ENCODE measurements at places on chromosomes 13 and 19.

DNA sequence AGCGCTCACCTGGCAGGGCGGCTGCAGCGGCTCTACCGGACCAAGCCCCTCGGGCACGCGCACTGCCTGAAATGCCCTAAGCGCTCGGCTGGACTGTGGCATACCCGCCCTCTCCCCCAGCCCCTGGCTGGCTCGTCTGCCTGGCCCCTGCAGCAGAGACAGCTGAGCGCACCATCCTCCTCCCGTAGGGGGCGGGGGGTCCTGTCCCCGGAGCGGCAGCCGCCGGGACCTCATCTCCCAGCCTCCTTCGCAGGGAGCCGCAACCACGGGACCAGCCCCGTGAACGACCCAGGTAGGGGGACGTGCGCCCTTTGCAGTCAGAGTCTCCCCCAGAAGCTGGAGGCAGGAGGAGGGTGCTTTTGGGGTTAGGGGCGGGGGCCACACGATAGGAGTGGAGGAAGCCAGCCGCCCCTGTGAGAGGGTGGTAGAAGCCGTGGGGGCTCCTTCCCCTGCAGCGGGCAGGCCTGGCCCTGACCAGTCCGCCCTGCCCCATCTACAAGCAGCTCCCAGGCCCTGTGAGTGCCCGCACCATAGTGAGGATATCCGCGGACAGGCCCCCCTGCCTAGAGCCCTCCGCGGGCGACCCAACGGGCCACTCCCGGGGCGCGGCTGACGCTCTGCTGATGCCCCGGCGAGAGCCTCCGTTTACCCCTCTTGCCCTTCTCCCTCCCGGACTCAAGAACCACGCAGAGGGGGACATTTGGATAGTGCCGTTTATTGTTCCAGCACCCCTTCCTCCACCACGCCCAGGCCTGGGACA lies 34.2 kb downstream of the ZNF787 start:
- H3K27me3 ChIP-seq: no peaks in the 10 kb centered on the region
- H3K27ac ChIP-seq: no peak overlapping the region
- no peak overlapping the region for H3K4me3 ChIP-seq
- H3K36me3 ChIP-seq: no peaks in the 10 kb centered on the region
- DNase-seq: no peak

GRCh38 chr13:111908981-111909380 lies 158.0 kb upstream of the SOX1 start:
- H3K27ac ChIP-seq: no peak overlapping the region
- H3K4me3 ChIP-seq: no peak overlapping the region
- H3K27me3 ChIP-seq: no peaks in the 10 kb centered on the region
- no peaks in the 10 kb centered on the region for H3K4me1 ChIP-seq
- no peaks in the 10 kb centered on the region for H3K36me3 ChIP-seq
- no peak for DNase-seq

- H3K4me1 ChIP-seq: no peaks in the 10 kb centered on the region
- H3K27ac ChIP-seq: no peak overlapping the region
- H3K36me3 ChIP-seq: no peaks in the 10 kb centered on the region
- H3K4me3 ChIP-seq: no peak overlapping the region
- H3K27me3 ChIP-seq: no peaks in the 10 kb centered on the region
- no peak for DNase-seq
Observed at GRCh38 chr19:17909003-17909732, 23.6 kb upstream of the CCDC124 start.

DNA sequence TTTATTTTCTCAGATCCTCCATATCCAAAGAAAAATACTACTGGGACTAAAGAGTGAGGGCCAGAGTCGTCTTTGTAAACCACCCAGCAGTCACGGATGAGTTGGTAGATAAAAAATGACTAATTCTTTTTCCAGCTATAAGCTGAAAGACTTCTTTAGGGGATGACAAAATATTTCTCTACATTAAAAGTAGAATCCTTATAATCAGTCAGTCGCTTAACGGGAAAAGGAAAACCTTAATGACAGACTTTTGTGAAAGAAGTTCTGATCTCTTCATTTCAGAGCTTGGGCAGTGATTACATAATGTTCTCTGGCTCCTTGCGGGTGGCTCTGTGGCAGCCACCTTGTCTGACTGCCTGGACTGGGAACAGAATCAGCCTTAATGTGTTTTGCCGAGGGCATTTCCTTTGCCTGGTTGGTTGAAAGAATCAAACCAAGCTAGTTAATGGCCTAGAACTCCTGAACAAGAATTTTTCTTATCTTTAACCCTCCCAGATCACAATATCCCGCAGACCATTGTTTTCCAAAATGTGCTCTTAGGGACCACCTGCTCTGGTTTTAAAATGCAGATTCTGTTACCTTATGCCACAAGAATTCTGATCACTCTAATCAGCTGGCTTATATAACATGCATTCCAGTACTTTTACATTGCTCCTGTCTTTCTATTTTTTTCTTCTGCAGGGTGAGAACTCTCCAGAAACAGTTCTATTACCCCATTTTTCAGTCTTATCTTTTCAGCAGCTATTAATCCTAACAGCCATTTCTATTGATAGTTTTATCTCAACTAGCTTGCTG lies 2.5 kb downstream of the ITM2B start:
- no peak for DNase-seq
- H3K4me1 ChIP-seq: no peaks in the 10 kb centered on the region
- no peaks in the 10 kb centered on the region for H3K27me3 ChIP-seq
- H3K36me3 ChIP-seq: peaks cover 1% of the 10 kb centered on the region
- H3K27ac ChIP-seq: peak overlapping the region; percentile 99

- H3K4me1 ChIP-seq: no peaks in the 10 kb centered on the region
- H3K27me3 ChIP-seq: no peaks in the 10 kb centered on the region
- H3K27ac ChIP-seq: peak overlapping the region; percentile 97
- DNase-seq: peak; percentile 84
- H3K36me3 ChIP-seq: no peaks in the 10 kb centered on the region
Observed at GRCh38 chr19:32404933-32405430, 588 bp upstream of the DPY19L3 start.

DNA sequence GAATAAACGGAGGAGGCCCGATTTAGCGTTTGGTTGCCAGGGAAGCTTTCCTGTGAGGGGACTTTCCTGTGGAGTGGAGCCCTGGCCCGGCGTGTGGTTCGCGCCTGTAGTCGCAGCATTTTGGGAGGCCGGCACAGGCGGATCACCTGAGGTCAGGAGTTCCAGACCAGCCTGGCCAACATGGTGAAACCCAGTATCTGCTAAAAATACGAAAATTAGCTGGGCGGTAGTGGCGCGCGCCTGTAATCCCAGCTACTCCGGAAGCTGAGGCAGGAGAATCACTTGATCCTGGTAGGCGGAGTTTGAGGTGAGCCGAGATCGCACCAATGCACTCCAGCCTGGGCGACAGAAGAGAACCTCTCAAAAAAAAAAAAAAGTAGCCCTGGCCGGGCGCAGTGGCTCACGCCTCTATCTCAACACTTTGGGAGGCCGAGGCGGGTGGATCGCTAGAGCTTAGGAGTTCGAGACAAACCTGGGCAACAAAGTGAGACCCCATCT lies 6.9 kb downstream of the KANK3 start:
- H3K27ac ChIP-seq: no peak overlapping the region
- no peak for DNase-seq
- no peaks in the 10 kb centered on the region for H3K36me3 ChIP-seq
- peaks cover 5% of the 10 kb centered on the region for H3K4me1 ChIP-seq

- no peaks in the 10 kb centered on the region for H3K36me3 ChIP-seq
- H3K27ac ChIP-seq: no peak overlapping the region
- no peak for DNase-seq
- no peak overlapping the region for H3K4me3 ChIP-seq
Observed at GRCh38 chr13:66237411-66238062, 992.6 kb downstream of the PCDH9 start.

- H3K27me3 ChIP-seq: no peaks in the 10 kb centered on the region
- peak; percentile 80 for DNase-seq
- H3K4me3 ChIP-seq: no peak overlapping the region
- H3K27ac ChIP-seq: no peak overlapping the region
Observed at GRCh38 chr19:5078182-5078581, 109.3 kb downstream of the KDM4B start.

DNA sequence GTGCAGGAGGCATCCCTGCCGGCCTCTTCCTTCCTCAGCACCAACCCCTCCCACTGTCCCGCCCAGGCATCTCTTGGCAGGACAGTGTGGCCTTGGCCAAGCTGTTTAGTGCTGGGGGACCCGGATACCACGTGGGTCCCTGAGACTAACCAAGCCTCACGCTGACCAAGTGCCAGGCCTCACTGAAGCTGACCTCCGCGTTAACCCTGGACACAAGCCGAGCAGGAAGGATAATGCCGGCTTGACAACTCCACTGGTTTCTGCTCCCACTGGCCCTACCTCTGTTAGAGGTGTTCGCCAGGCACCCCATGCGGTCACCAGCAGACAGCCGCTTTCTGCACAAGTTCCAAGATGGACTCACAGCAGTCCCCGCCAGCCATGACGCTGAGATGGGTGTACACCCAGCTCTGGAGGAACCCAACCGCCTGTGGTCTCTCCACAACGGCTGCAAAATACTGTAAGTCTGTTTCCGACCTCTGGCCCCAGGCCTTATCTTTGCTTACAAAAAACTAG lies 12.4 kb downstream of the GRTP1 start:
- no peak overlapping the region for H3K4me3 ChIP-seq
- no peak overlapping the region for H3K27ac ChIP-seq
- peak; percentile 77 for DNase-seq
- H3K27me3 ChIP-seq: no peaks in the 10 kb centered on the region

GRCh38 chr13:79392882-79393563 lies 13.0 kb downstream of the RBM26 start:
- no peaks in the 10 kb centered on the region for H3K36me3 ChIP-seq
- H3K4me3 ChIP-seq: no peak overlapping the region
- H3K27me3 ChIP-seq: no peaks in the 10 kb centered on the region
- no peaks in the 10 kb centered on the region for H3K4me1 ChIP-seq
- H3K27ac ChIP-seq: no peak overlapping the region

- H3K4me1 ChIP-seq: no peaks in the 10 kb centered on the region
- no peak for DNase-seq
- no peak overlapping the region for H3K27ac ChIP-seq
- no peak overlapping the region for H3K4me3 ChIP-seq
- H3K36me3 ChIP-seq: no peaks in the 10 kb centered on the region
Observed at GRCh38 chr19:35373492-35373891, 2.6 kb downstream of the GPR42 start.

DNA sequence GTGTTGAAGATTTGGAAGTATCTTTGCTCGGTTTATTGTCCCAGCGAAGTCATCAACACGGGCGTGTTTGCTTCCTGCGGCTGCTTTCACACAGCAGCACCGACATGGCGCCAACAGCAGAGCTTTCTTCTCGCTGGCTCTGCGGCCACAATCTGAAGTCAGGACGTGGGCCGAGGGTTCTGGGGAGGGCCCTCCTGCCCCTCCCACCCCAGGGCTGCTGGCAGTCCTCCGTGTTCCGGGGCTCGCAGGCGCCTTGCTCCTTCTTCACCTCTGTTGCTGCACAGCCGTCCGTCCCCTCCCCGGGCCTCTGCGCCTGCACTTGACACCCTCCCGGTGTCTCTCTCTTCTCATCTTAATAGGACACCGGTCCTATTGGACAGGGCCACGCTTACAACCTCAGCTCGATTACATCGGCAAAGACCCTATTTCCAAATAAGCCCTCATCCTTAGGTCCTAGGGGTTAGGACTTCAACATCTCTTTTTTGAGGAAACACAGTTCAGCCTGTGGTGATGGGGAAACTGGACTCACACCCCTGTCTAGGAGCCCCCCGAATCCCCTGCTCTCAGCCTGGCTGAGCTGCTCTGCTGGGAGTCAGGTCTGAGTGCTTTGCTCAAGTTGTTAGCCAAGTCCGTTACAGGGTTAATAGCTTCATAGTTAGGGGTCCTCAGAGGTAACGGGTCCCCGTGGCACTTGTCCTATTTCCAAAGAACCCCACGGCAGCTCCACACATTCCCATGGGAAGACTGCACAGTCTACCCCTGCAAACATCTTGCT lies 2.7 kb upstream of the TEX29 start:
- no peaks in the 10 kb centered on the region for H3K27me3 ChIP-seq
- no peak overlapping the region for H3K4me3 ChIP-seq
- H3K36me3 ChIP-seq: no peaks in the 10 kb centered on the region
- no peak overlapping the region for H3K27ac ChIP-seq
- DNase-seq: no peak
- H3K4me1 ChIP-seq: no peaks in the 10 kb centered on the region

DNA sequence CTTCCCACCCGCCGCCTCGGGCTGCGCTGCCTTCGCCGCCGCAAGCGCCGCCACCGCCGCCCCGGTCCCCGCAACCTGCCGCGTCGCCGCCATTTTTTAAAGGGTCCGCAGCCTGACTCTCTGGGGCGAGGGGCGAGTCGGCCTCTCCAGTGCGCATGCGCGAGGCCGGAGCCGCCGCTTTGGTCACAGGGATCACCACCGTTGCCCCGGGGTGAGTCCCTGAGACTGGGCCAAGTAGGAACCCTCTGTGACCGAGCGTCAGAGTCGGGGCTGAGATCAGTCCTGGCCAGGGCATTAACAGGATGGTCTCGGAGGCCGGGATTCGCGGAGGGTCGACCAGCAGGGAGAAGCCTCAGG lies 42.6 kb downstream of the ZNF146 start:
- H3K4me3 ChIP-seq: no peak overlapping the region
- H3K27me3 ChIP-seq: no peaks in the 10 kb centered on the region
- H3K4me1 ChIP-seq: no peaks in the 10 kb centered on the region
- DNase-seq: no peak

DNA sequence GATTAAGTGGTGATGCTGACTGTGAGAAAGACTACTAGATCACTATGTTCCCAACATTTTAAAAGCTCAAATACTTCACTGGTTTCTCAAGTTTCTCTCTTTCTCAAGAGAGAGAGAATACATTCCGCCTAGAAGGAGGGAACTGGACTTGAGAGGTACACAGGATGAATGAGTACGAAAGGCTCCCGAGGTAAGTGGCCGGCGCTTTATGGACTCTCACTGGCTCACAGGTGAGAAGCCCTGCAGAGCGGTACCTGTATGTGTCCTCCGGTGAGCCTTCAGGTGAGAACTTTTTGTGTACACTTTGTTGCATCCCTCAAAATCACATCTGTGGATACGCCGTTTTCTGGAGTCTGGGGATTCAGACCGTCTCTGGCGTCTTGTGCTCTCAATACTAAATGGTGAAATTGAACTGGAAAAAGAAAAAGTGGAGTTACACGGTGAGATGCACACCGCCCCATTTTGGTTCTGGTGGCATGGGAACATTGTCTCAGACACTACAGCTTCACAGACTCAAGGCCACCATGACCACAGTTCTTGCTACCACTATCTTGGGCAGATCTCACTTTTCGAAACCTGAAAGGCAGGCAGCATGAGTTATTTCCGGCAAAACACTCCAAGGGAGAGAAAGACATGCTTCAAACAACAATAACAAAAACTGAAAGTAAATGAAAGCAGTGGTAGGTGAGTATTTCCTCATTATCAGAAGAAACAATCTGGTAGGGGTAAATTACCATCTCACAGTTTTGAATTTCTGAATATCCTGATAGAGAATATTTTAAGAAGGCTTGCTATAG lies 418.9 kb downstream of the KLF12 start:
- no peaks in the 10 kb centered on the region for H3K4me1 ChIP-seq
- H3K4me3 ChIP-seq: no peak overlapping the region
- H3K27me3 ChIP-seq: no peaks in the 10 kb centered on the region
- no peak for DNase-seq

GRCh38 chr13:96052656-96053002 lies 572 bp downstream of the UGGT2 start:
- peak overlapping the region; percentile 75 for H3K4me3 ChIP-seq
- no peaks in the 10 kb centered on the region for H3K27me3 ChIP-seq
- DNase-seq: no peak
- H3K4me1 ChIP-seq: no peaks in the 10 kb centered on the region

- no peaks in the 10 kb centered on the region for H3K4me1 ChIP-seq
- no peak for DNase-seq
- H3K27me3 ChIP-seq: no peaks in the 10 kb centered on the region
- no peak overlapping the region for H3K4me3 ChIP-seq
- H3K36me3 ChIP-seq: no peaks in the 10 kb centered on the region
Observed at GRCh38 chr19:29872224-29872731, 60.5 kb downstream of the CCNE1 start.
